Right renal cortex interstitium (tissue), 3 donors: ENCODE measurements at places on chromosomes 11 and 22. TPM values are rescaled to one million over a fixed set of nuclear protein-coding genes. Genes with fewer than 3 reads are reported as not detected.

- DNase-seq, result no peak
Observed at GRCh38 chr11:126898802-126899201, 101.8 kb downstream of the KIRREL3 start.

F2 gene
- 0.25 TPM for polyA plus RNA-seq

GRCh38 chr22:49372530-49373288 is 455.0 kb downstream of the BRD1 start:
- DNase-seq, result no peak

FLRT1 gene
- 2.8 TPM for polyA plus RNA-seq

- no peak for DNase-seq
Observed at GRCh38 chr22:36493690-36494110, 12.3 kb upstream of the TXN2 start.

DNA sequence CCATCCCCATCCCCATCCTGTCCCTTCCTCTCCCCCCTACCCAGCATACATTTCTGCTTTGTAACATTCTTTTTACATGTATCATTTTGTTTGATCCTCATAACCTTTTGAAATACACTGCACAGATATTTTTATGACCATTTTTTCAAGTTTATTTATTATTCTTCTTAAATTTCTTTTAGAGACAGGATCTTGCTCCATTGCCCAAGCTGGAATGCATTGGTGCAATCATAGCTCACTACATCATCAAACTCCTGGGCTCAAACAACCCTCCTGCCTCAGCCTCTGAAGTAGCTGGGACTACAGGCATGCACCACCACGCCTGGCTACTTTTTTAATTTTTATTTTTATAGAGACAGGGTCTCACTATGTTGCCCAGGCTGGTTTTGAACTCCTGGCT is 99.4 kb upstream of the AKIP1 start:
- no peak for DNase-seq

TCF20 gene
- 26.2 TPM for polyA plus RNA-seq

- no peak for DNase-seq
Observed at GRCh38 chr11:134882671-134883297, 470.7 kb upstream of the B3GAT1 start.

DNA sequence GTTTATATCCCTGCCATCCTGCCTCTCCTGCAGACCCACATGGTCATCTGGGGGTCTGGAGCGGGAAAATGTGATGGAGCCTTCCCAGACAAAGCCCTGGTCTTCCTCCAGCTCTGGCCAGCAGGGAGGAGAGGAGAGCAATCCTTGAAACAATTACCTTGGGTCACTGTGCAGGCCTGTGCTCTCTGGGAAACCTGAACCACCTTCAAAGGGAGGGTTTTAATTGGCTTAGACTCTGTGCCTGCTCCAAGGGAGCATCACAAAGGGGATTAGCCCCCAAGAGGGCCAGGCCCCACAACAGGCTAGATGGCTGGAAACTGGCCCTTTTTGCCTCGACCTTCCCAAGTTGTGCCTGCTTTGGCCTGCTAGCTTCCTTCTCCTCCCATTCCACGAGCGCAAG is 351.9 kb downstream of the TENM4 start:
- no peak for DNase-seq

DNA sequence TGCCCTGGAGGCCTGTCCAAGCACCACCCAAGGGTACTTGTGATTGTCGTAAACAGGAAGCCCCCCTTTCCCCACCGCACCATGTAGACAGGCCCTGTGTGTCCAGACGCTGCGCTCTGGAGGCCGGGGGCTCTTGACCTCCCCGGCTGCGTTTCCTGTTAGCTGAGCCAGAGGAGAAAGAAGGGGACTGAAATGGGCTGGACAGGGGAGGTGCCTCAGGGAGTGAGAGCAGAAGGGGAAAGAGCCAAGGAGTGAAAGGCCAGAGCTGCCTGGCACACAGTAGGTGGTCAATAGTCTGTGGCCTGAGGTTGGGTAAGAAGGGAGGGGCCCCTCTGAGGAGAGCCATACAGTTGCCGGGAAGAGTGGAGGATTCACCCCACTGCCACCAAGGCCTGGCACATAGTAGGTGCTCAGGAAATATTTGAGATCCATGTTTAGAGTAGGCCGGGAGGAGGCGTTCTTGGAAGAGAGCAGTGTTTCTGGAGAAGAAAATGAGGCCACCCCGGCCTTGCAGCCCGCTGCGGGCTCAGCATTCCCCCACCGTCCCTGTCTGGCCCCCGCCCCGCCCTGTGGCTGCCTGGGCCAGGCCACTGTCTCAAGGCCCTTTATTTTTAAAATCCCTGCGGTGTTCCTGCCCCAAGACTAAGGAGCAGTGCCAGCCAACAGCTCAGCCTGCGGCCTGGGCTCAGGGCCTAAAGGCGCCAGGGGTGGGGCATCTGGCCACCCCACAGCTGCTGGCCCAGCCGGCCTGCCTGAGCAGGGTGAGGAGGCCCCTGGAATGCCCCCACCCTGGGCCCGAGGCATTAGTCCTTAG is 13.6 kb upstream of the CDC42EP1 start:
- no peak for DNase-seq

- DNase-seq, result no peak
Observed at GRCh38 chr11:2889362-2890273, 4.0 kb upstream of the CDKN1C start.

- DNase-seq, result no peak
Observed at GRCh38 chr11:69721745-69722144, 17.9 kb upstream of the FGF19 start.

- DNase-seq, result no peak
Observed at GRCh38 chr22:46000081-46001027, 23.4 kb upstream of the WNT7B start.

DNA sequence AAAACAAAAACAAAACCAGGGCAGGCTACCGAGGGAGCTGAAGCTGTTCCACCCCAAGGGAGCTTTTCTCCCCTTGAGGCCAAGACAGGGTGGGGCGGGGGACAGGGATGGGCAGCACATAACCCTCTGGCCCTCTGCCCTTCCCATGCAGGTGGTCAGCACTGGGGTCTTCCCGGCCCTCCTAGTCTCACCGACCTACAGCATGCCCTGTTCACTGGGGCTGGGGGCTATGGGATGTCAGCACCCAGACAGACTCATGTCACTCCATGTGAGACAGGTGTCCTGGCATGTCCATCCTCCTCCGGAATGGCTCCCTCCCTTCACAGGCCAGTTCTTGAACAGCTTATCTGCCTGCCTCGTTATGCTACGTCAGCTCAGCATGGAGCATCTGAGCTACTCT is 51.7 kb downstream of the DSCAML1 start:
- DNase-seq, result no peak

DNA sequence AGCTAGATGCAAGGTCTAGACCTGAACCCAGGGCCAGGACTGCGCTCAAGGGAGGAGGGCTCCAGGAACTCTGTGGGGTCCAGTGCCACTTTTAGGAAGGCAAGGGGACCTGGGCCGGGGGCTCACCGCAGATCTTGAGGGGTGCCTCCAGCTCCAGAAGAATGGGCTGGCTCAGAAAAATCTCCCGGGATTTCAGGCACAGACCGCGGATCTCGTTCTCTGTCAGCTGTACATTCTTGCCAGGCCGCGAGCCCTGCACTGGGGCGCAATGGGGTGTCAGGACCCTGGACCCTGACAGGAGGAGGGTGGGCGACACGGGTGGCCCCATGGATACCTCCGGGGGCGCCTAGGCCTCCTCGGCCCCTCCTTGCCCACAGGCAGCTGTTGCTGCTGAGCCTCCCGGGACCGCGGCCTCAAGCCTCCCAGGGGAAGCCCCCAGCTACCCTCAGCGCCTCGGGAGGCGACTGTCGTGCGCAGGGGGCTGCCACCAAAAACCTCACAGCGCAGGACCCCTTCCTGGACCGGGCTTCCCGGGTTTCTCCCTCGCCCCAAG is 640 bp downstream of the PPP1CA start:
- no peak for DNase-seq

DNA sequence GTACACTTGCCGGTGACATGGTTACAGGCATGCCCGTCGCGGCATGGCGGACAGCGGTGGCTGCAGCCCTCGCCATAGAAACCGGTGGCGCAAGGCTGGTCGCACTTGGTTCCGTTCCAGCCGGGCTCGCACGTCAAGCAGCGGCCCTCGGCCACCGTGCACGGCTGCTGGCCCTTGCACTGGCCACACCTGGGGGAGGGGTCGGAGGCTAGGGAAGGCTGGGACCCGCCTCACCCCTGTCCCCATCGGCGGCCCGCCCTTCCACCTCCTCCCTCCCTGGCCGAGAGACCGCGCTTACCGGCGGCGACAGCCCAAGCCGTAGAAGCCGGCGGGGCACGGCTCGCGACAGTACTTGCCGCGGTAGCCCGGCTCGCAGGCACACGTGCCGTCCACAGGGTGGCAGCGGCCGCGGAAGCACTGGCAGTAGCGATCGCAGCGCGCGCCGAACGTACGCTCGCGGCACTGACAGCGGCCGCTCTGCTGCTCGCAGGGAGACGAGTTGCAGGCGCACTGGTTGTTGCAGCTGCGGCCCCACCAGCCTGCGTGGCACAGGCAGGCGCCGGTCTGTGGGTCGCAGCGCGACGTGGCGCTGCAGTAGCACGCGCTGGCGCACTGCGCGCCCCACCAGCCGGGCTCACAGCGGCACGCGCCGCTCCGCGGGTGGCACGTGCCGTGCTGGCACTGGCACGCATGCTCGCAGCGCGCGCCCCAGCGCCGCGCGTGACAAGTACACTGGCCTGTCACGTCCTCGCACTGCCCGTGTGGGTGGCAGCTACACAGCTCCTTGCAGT is 6.7 kb downstream of the SCARF2 start:
- no peak for DNase-seq

GRCh38 chr11:112315861-112316739 is 55.4 kb upstream of the PLET1 start:
- DNase-seq, result no peak

DNA sequence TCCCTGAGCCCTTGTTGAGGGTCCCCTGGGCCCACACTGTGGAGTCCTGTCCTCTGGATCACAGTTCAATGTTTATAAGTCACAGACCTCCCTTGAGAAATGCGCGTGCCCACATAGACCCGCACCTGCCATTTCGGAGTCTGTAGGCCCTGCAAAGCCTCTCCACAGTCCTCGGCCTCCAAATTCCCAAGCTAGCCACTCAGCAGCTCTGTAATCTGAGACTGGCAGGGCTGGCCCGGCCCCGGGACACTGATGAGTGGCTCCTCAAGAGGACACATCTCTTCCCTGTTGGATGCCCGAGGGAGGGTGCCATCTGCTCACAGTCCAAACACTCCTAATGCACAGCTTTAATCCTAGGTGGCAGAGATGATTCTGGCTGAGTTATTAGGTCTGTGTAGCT is 39.1 kb downstream of the B3GAT1 start:
- DNase-seq, result no peak

KRTAP5-2 gene
- polyA plus RNA-seq, result not detected

DNA sequence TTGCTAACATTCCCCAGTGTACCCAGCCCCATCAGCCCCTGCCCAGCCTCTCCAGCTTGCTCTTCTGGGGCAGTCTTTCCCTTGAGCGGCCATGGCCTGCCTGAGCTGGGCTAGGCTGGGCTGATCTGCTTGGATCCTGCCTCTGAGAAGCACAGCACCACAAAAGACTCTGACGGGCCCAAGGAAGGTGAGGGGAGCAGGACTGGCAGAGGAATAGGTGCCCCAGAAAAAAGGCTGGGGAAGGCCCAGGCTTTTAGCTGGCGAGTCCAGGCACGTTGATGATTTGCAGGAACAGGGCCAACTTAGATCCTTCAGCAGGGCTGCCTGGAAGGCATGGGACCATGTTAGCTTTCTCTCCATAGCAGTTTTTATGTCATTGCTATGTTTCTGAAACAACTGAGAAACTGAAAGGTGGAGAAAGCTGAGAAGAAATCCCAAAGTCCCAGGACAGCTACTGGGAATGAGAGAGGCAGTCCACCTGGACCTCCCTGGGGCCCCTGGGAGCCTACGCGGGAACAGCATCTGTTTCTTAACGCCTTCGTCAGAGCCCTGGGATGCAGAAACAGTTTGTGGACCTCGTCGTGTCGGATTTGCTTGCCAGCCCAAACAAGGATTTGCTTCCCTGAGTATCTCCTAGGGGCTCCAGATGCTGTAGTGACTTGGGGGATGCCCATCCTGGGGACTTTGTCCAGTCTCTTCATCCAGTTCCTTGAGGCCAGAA is 24.4 kb upstream of the FXYD6 start:
- DNase-seq, result no peak

SNX32 gene
- polyA plus RNA-seq, result 2.7 TPM

HEPN1 gene
- 1.8 TPM for polyA plus RNA-seq

DNA sequence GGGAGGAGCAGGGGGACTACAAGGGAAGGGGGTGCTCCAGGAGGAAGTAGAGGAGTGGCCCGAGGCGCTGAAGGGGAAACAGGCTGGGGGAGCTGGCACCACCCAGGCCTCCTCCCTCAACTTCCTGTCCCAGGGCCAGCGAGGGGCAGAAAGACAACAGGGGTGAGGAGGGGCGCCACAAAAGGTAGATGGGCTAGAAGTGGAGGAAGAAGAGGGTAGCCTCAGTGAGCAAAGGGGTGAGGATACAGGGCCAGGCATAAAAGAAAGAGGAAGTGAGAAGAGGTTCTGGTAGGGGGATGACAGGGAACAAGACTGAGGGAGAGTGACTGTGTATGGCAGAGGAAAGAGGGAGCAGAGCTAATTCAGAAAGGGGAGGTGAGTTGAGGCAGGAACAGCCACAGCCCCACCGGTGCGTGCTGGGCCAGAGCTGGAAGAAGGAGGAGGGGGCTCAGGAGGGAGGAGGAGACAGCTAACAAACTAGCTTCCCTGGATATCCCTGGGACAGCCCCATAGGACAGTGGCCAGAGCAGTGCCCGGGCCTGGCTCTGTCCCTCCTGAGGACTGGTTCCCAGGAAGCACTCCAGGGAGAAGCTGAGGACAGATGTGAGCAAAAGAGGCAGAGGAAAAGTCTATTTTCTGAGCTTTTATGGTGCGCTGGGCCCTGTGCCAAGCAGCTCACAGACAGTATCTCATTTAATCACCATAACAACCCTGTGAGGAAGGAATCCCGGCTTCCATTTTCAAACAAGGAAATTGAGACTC is 8.5 kb downstream of the DCHS1 start:
- no peak for DNase-seq

DNA sequence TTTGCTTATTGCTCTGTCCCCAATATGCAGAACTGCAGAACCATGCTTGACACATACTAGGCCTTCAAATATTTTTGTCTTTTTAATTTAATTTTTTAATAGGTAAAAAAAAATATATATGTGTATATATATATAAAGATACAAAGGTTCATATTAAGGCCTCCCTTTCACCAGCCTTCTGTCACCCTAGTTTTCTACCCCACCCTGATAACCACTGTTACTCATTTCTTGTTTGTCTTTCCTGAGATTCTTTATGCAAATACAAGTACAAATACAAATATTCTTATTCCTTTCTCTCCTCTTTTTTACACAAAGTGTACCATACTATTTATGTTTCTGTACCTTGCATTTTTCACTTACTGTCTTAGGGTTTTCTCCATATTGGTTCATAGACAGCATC is 43.0 kb downstream of the UVRAG start:
- DNase-seq, result no peak
